ENCODE measurements at places on chromosomes 5 and 9.

DNA sequence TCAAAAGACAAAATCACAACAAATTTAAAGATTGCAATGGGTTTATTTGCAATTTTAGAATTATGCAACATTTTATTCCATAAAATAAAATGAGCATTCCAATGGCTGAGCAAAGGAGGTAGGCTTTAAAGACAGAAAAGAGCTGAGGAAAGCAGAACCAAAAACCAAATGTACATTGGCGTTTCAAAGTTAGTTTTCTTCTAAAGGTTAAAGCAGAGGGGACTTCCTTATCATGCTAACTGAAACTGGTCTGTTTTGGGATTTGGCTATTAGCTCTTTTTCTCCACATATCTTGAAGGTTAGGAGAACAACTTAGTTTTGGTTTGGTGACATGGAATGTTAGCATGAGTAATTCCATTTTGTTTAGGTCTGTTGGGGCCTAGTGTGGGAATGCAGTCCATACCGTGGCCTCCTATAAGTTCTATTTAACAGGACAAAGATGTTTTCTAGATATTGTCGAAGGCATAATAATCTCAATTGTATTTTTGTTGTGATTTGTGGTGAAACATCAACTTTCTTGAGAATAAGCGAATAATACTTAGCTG, 20.3 kb downstream of the DCP2 start:
- no peak for DNase-seq

DNA sequence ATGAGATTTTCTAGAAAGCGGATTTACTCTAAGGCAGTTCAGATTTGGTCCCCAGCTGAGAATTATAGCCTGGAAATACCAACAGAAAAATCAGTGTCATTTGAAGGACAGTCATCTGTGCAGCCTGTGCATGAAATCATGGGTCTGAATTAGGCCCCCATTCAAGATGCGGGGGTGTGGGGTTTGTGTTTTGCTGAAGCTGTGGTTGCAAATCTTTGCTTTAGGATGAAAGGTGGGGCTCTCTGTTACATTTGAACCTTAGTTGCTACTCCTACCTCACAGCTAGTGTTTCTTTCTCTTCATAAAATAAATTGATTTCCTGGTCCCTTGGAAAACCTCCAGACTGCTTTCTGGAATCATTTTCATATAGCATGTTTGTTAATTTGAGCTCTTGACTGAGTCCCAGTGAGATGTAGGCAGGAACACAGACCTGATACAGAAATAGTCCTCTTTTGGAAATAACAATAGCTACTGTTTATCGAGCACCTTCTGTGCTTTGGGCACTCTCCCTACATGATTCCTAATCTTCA, 4.8 kb upstream of the ABL1 start:
- DNase-seq = no peak

GRCh38 chr5:150206098-150206778, 16.4 kb downstream of the SLC6A7 start:
- no peak for DNase-seq

- DNase-seq = no peak
Measured at GRCh38 chr5:24492229-24492628, 152.5 kb downstream of the CDH10 start.

GRCh38 chr9:37300620-37301019, 121.9 kb upstream of the GRHPR start:
- no peak for DNase-seq

- DNase-seq = no peak
Measured at GRCh38 chr5:127645300-127645726, 3.6 kb upstream of the CTXN3 start.

DNA sequence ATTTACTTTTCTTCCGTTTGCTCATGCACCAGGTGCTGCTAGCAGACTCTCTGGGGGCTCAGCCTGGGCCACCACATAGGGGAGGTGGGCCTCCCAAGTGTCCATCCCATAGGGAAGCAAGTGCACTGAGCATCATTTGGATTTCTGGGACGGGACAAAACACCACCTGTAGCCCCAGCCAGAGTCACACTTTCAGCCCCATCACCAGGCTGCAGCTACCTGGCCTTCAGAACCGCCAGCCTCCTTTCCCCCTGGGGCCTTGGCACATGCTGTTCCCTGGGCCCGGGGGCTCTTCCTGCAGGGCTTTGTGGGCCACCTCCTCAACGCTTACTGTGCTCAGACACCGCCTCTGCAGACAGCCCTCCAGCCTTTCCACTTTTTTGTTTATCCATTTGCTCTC, 19.6 kb upstream of the SUSD3 start:
- no peak for DNase-seq

DNA sequence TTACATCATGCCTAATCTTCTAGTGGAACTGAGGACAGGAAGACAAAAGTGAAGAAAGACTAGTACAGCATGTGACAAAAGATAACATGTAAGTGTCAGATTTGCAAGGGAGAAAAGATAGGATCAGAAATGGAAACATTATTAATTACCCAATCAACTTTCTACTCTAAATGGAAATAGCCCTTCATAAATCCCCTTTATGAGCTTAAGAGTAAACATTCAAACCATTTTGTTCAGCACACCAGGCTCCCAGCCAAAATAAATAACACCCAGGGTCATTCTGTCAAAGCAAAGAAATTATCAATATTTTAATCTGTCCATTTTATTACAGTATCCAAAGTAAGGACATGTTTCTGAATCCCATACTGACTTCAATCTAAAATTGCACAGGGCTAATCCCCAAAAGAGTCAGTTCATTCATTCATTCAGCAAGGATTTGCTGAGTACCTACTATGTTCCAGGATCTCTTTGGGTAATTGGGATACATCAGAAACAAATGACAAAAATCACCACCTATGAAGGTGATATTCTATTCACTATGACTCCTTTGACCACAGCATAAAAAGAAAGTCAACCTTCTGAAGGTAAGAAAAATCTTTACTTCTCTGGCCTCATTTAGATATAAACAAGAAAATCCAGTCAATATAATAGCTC, 5.3 kb downstream of the PRELID2 start:
- DNase-seq = no peak

GRCh38 chr9:87674565-87675299, 51.2 kb upstream of the CTSL start:
- peak; percentile 57 for DNase-seq

DNA sequence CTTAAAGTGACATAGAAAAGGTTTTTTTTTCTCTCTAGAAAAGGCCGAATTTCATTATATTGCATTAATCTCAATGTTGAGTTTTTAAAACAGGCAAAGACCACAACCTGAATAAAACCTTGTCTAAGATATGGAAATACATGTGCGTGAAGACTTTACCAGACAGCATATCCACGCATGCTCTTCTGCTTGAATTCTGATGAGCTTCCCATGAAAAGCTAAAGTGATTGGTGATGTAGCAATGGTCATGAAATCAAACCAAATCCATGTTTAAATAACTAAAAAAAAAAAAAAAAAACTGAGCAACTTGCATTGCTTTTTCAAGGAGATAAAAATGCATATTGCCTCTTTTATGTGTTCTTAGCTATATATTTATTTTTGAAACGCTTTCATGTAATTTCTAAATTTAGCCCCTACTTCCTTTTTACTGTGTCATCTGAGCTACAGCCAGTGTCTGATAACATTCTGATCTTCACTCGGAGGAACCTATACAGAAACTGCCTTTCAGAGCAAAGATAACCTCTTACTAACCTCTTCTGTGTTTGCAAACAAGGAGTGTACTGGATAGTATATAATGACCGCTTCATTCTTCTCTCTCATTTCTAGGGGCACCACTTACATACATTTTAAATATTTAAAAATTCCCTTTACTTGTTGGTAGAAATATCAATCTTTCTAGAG, 179.1 kb upstream of the GNA14 start:
- no peak for DNase-seq

DNA sequence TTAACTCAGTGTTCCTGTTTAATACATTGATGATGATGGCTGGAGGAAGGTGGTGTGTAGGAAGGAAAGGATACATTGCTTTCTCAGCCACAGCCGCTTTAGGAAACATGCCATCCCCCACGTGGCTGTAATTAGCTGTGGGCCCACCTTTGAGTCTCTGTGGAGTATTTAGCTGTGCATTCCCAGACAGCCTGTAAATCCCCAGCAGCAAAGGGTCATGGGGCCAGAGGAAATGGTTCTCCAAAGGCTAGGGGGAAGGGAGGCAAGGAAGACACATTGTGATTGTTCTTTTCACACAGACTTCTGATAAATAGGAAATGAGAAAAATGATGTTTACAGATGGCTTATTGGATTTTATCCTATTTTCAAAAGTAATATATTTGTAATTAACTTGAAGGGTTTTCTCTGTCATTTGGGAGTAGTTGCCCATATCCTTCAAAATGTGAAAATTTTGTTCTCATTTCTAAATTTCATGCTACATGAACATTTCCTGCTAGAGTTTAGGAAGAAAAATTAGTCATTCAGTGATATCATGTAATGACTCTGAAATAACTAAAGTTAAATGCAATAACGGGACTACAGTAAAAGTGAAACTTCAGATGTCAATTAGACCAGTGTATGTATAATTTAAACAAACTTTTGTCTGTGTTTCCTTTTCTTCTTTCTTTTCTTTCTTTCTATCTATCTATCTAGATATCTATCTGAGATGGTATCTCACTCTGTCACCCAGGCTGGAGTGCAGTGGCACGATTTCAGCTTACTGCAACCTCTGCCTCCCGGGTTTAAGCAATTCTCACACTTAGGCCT, 24.3 kb upstream of the F2R start:
- DNase-seq = no peak

- DNase-seq = no peak
Measured at GRCh38 chr5:53944981-53945380, 365.4 kb downstream of the ARL15 start.

GRCh38 chr5:16265141-16265540, 85.5 kb upstream of the MARCHF11 start:
- no peak for DNase-seq

- DNase-seq = no peak
Measured at GRCh38 chr5:159893040-159893695, 23.1 kb upstream of the ADRA1B start.

- DNase-seq = no peak
Measured at GRCh38 chr9:107989099-107989498, 499.5 kb upstream of the KLF4 start.

Data from testis (tissue), 5 donors.